B cell (primary cell): ENCODE measurements at places on chromosomes 5 and 9.

GRCh38 chr5:102758576-102758975 lies 3.5 kb downstream of the PAM start:
- DNase-seq, result no peak

DNA sequence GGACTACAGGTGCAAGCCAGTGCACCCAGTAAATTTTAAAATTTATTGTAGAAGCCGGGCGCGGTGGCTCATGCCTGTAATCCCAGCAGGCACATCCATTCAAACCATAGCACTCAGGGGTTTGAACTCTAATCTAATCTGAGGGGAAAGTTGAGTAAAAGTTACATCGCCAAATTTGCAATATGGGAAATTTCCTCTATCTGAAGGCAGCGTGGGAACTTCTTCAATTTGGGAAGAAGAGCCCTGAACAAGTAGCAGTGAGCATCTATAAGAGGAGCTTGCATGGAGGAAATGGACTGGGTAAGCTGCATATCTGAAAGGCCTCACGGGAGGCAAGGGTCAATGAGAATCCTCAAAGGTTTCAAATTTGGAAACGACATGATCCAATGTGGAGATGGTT lies 2.7 kb upstream of the DNAJC25 start:
- DNase-seq, result no peak

GRCh38 chr5:134527961-134528424 lies 2.5 kb downstream of the JADE2 start:
- no peak for DNase-seq

GRCh38 chr5:8429778-8430758 lies 561.1 kb downstream of the MTRR start:
- no peak for DNase-seq

DNA sequence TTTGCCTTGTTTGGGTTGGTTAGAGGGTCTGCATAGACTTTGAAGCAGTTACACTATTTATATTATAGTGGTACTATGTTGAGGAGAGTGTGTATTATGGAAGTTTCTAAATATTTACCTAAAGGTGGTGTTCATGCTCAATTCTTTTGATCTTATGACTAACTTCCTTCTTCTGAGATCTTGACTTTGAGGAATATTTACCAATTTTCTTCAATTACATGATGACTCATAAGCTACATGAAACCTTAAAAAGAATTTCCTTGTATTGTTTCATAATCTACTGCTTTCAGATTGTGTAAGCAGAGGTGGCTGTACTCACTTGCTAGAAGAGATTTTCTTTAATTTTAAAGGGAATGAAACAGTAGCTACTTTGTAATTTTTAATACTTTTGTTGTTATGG lies 276.1 kb downstream of the TAF11L14 start:
- no peak for DNase-seq

- DNase-seq, result no peak
Measured at GRCh38 chr5:14777932-14778791, 93.4 kb downstream of the ANKH start.

DNA sequence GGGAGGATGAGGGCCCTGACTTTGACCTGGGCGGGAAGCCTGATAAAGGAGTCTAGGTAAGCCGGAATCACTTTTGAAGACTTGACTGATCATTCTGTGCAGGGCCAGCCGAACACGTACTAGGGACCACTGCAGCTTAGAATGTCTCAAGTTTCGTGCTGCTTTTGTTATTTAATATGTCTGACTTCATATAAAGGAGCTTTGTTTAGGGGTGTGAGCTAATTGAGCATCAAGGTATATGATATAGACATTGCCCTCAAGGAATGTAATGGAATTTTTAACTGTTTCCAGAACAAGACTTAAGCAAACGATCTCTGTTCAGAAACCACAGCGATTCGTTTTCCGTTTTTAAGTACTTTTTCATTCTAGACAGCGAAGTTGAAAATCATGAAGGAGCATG lies 173.0 kb downstream of the SEMA6A start:
- no peak for DNase-seq

GRCh38 chr5:2748179-2748860 lies 3.2 kb downstream of the IRX2 start:
- no peak for DNase-seq

DNA sequence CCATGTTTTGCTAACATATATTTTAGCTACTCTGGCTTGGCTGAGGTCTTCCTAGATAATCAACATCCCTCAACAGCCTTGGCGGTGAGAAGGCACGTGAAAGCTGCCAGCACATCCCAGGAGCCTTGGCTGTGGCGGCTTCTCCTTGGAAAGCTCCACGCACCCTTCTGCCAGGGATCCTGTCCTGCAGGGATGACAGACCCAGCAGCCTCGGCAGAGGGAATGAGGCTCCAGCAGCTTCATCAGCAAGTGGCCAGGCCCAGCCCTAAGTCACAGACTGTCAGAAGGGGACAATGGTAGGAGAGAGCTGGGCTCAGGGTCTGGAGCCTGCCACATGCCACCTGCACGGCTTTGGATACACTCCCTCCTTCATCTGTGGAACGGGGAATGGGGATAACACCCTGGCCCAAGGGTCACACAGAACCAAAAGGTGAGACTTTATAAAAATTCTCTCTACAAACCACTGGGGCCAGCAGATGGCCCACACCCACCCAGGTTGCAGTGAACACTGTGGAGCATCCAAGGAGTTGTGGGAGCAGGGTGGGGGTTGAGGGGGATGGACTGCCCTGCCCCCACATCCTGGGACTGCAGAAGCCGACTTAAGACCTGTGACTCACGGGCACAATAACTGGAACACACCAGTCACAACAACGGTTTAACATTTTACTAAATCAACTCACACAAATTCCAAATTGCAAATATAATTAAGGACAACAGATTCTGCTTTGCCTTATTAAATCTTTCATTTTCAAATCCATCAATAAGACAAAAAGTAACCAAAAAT lies 65.1 kb downstream of the MACROH2A1 start:
- no peak for DNase-seq

DNA sequence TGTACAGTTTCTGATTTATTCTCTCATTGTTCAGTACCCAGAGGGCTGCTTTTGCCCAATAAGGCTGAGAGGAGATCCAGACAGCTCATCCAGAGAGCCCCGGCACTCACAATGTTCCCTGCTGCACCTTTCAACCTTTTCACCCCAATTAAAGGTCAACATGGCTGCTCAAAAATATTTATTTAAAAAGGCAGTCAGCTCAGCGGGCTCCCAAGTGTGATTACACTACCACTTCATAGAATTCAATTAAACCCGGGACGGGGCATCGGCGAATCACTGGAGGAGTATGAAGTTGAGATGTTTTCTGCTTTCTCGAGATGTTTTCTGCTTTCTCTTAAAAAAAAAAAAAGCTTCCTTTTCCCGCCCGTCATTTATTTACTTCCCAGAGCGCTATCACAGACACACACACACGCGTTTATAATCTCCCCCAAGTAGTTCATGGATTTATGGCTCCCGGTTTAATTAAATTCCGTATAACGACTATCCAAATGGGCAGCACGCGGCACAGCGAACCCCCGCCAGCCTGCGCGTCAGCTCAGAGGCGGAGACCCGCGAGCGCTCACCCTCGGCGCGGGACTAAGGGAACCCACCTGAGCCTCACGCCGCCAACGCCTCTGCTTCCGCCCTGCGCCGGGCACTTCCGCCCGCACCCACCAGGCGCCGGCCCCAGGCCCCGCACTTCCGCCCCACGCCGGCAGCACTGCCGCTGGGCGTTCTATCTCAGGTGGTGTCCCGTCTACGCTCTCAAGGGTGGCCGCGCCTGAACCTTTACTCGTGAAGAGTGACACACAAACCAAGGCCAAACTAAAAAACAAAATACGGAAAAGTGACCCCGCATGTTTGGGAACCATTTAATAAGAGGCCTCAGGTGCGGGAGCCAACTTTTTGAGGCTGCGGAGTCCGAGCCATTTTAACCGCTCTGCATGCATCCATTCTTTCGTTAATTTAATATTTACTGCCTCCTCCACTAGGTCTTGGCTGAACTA lies at the start of gene C5orf63:
Gene C5orf63 (minus strand): TSS at position 642 of the 986 bp plus-strand sequence. CDS start 14,507 bp downstream, outside the sequence.
- peak; percentile 88 for DNase-seq

GRCh38 chr5:6667648-6668047 lies 34.4 kb downstream of the SRD5A1 start:
- no peak for DNase-seq

DNA sequence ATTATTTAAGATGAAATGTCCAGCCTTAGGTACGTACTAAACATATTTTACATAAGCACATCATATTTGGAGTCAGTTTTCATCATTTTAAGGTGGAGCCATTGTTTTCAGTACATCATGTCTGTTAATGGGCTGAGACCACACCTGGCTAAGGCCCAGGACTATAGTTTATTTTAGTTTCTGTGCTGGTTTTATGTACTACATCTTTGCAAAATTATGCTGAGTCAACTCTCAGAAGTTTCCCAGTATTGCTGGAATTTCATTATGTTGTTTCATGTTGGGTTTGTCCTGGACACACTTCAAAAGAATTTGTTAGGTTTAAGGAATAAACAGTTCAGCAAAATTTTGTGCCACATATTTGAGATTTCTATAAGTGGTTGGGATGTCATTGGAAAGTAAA lies 171.2 kb downstream of the CCDC171 start:
- no peak for DNase-seq

DNA sequence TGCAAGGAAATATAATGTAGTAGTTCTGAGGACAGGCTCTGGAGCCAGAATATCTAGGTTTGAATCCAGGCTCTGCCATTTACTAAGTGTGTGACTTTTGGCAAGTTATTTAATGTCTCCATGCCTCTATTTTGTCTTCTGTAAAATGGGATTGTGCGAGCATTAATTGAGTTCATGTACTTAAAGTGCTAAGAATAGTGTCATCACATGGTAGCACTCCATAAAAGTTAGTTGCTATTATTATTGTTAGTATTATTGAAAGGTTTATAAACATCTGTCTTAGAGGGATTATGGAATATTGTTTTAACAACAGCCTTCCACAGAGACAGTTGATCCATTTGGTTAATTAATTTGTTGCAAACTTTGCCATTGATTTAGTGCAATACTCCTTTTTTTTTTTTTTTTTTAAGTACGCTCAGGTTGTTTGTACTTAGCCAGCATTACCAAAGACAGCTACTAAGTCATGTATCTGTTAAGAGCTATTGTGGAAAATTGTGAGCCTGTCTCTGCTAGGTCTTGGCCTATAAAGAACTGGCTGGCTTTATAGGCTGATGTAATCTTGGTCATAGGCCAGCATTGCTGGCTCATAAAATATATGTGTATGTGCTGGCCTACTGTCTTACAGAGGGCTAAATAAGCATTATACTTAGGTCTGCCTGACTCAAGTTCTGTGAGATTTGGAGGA lies 174.7 kb downstream of the WDR70 start:
- no peak for DNase-seq

GRCh38 chr5:32325616-32326015 lies 12.9 kb upstream of the MTMR12 start:
- no peak for DNase-seq

DNA sequence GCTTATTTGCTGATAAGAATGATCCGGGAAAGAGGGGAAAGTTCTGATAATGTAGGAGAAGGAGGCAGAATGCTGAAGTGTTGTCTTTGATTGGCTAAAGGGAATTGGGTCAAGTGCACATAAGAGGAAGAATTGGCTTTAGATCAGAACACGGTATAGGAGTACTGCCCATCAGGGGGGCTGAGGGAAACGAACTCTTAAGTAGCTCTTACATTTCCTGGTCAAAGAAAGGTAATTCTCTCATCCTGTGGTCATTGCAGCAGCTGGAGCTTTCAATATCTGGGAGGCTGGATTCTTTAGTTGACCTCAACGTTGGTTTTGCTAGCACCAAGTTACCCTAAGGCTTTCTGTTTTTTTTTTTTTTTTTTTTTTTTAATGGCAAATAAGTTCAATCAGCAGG lies 178.7 kb upstream of the NR3C1 start:
- DNase-seq, result no peak

DNA sequence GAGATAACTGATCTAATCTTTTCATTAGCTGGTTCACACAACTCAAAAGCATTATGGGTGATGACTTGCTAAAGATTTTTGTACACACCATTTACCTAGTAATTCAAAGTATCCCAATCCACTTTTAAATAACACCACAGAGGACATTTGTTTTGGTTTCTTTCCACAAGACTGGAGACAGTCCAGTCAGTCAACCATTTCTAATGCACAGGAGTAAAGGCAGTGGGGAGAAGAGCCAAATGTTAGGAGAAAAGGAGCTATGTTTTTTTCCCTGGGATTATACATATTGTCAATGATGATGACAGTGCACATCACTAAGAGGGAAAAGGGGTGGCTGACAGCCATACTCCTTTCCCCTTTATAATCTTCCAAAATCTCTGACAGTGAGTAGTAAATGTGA lies 240.9 kb downstream of the GABRB2 start:
- DNase-seq, result no peak

GRCh38 chr5:180175015-180175431 lies 34.0 kb downstream of the RASGEF1C start:
- DNase-seq, result no peak
